Activated CD4-positive, alpha-beta memory T cell treated with anti-CD3 and anti-CD28 coated beads, Interleukin-2, amount 10 ng/mL, durations not matched to agents 7 days and 5 days (primary cell): ENCODE measurements at places on chromosomes 4 and X.

DNA sequence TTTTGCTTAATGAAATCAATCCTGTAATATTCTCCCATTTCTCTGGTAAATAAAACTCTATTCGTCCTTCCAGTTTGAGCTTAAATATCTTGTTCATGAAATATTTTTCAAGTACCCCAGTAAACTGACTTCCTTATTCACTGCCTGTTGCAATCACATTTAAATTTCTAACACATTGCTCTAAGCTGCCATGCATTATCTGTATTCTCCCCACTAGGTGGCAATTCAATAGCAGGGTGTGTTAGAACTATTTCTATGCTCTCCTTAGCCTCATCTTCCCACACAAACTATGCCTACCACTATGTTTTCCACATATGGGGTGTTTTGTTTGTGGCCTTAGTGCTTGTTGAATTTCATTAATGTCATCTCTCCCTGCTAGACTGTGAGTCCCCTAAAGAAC is 377.1 kb upstream of the HS3ST1 start:
- no peak for DNase-seq

DNA sequence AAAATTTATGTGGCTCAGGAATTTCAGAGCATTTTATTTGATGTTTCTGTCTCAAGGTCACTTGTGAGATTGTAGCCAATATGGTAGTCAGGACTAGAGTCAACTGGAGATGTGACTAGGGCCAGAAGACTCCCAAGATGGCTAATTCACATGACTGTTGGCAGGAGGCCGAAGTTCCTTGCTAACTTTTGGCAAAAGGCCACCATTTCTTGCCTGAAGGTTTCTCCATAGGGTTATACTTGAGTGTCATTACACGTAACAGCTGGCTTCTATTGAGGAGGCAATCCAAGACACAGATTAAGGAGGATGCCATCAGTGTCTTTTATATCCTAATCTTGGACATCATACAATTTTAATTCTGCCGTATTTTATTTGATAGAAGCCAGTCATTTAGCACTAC is 162.3 kb upstream of the MAOA start:
- no peak for DNase-seq

DNA sequence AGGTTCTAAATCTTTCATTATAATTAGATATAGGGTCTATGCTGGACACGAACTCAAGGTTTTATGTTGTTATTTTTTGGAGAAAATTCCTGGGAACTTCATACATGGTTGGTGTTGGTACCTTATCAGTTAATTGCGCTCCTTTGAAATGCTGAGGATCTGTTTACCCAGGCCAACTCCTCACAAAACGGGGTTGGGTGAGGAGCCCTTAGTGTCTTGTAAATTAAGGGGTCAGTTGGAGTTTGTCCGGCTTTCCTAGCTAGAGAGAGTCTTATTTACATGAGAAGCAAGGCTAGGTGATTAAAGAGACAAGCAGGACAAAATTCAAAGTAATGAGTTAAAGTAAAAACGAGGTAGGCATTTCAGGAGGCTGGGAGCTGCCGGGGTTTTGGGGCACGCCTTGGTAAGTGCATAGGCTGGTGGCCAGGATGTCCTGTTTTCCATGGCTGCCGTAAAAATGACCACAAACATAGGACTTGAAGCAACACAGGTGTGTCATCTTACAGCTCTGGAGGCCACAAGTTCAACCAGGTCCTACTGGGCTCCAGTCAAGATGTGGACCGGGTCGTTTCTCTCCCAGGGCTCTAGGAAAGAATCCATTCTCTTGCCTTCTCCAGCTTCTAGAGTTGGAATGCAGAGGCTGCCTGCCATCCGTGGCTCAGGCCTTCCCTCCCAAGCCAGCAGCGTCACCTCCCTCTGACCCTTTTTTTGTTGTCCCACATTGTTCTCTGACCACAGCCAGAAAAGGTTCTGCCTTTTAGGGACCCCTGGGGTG is 19.8 kb downstream of the PSAPL1 start:
- DNase-seq: no peak

GRCh38 chr4:31442236-31442635 is 722.1 kb downstream of the PCDH7 start:
- no peak for DNase-seq

DNA sequence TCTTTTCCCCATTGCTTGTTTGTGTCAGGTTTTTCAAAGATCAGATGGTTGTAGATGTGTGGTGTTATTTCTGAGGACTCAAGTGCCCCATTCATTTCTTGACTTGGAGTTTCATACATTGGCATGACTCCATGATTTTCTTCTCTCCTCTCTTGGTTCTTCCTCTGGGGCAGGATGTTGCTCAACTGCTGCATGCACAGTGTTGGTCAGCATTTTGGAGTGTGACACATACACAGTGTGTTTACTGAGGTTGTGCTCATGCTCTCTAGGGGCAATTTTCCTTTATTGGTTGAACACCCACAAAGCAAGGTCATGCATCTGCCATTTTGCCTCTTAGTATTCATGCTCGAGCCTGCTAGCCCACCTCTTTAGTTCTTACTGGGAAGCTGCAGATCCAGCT is 1993.8 kb downstream of the ARAP2 start:
- no peak for DNase-seq

- DNase-seq: no peak
These were observed 241.3 kb downstream of the ARAP2 start for GRCh38 chr4:36003051-36003450.

DNA sequence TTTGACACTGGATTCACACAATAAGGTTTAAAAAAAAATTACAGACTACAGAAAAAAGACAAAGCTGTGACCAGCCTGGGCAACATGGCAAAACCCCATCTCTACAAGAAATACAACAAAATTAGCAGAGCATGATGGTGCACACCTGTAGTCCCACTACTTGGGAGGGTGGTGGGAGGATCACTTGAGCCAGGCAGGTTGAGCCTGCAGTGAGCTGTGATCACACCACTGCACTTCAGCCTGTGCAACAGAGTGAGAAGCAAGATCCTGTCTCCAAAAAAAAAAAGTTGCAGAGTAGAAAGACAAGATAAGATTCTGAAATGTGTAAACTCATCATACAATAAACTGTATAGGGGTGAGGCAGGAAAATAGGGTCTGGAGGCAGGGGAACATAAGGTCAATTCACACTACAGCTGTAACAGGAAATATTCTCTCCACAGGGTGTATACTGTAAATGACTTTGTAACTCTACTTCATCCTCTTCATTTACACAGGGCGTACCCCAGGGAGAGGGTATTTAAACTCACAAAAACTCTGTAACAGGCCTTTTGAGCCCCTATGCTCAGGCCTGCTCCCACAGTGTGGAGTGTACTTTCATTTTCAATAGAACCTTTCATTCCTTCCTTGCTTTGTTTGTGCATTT is 112.6 kb upstream of the MAPK10 start:
- no peak for DNase-seq

- peak; percentile 77 for DNase-seq
These were observed 8.0 kb upstream of the NEUROG2 start for GRCh38 chr4:112523764-112524505.

GRCh38 chr4:160175064-160175643 is 1072.3 kb downstream of the RAPGEF2 start:
- DNase-seq: no peak

DNA sequence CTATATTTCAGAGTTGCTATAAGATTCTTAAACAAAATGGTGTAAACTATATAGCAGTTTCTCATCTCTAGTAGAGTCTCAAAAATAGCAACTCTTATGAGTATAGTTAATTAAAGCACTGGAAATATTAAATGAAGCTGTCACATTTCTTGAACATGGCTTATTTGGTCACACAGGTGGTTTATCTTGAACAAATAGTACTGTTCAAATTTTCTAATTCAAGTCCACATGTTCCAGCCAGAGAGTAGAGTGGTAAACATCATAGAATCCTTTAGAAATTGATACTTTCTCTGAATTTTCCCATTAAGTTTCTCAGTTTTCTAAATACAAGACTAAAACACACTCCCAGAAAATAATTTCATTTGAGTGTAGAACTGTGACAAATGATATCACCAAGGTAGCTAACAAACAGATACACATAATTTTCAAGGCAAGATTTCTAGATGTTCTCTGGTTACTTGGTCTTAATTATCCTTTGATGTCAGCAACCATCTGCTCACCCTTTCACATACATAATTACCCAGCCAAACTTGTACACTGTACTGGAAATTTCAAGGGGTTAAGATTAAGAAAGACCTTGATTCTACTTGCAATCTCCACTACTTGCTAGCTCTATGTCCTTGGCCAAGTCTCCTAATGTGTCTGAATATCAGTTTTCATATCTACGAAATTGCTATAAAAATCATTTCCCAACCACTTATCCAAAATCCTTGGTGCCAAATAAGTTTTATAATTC is 24.3 kb upstream of the PAK3 start:
- no peak for DNase-seq

GRCh38 chr4:68175562-68176155 is 46.0 kb upstream of the TMPRSS11F start:
- DNase-seq: peak; percentile 24

DNA sequence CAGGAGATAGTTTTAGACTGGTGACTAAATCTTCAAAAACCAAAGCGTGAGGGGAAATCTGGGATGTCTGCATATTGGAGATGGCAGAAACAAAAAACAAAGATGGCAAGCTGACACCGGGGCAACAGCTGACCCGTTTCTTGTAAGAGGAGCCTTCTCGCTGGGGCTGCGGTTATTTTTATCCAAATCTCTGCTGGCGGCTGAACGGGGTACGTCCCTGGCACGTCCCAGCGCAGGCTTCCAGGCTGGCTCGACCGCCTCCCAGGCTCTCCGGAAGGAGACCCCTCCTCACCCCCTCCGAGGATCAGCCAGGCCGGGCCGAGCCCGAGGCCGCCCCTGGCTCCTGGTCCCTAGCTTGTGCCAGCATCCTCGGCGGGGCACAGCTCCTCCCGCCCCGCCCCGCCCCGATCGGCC is 403 bp downstream of the SGCB start:
- DNase-seq: peak; percentile 41

GRCh38 chrX:51860679-51861078 is 32.7 kb upstream of the MAGED1 start:
- no peak for DNase-seq

DNA sequence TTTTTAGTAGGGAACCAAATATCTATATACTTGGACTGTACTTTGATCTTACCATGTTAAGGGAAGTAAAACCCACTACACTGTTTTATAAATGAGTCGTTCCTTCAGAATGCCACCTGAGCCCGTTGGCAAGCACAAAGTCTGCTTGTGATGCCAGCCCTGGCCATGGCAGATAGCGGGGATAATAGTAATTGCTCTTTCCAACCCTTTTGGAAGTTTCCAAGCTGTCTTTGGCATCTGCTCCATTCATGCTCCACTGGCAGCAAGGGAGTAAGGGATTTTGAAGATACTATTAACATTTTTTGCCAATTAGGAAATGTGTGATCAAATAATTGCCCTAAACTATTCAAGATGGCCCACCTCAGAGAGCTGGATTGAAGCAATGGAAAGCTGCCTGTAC is 689.2 kb upstream of the SLIT2 start:
- DNase-seq: no peak

GRCh38 chr4:44848466-44848865 is 122.1 kb upstream of the GNPDA2 start:
- no peak for DNase-seq

GRCh38 chrX:121831601-121832000 is 784.2 kb downstream of the GLUD2 start:
- no peak for DNase-seq

- DNase-seq: no peak
These were observed 11.8 kb upstream of the PGK1 start for GRCh38 chrX:78092296-78092695.

- DNase-seq: no peak
These were observed 5.5 kb downstream of the SPRY1 start for GRCh38 chr4:123402121-123402465.

DNA sequence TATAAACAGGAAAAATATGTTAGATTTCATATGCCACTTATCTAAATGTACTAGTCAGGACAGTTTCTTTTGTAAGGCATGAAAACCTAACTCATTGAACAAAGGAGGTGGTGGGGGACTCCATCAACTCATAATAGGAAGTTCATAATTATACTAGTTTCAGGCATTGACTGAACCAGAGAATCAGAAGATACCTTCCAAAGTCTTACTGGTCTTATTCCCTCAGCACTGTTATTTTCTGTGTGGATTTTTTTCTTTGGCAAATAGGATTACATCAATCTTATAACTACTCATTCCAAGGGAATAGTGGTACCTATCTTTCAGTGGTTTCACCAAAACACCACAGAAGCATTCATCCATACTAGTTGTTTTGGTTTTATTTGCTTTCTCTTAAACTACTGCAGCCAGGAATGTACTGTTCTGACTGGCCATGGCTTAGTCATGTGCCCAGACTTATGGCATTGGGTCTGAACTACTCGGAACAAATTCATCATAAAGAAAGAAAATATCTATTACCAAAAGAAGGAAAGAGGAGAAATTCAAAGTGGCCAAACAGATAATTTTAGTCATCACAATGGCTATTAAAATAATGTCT is 273.9 kb downstream of the ARAP2 start:
- no peak for DNase-seq

DNA sequence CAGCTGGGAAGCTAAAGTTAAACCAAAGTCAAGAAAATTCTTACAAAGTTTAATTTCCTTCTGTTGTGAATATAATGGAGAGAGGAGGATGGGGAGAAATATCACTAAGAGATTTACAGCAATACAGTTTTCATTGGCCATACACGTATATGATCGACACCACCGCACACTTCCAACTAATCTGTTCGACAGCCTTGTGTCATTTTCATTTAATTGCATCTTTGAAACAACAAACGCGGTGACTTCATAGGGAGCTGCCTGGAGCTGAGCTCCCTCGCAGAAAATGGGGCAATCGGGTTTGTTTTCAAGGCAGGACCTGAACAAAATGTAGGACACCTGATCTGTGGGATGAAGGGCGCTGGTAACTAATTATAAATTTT is 1.3 kb downstream of the PTPN13 start:
- DNase-seq: no peak

GRCh38 chr4:130029442-130029841 is 933.5 kb downstream of the C4orf33 start:
- DNase-seq: no peak

GRCh38 chrX:79065696-79066095 is 78.8 kb upstream of the GPR174 start:
- DNase-seq: no peak

- DNase-seq: no peak
These were observed at the start of gene MTTP for GRCh38 chr4:99574530-99575324. MTTP (plus strand) TSS chr4:99574824; CDS start chr4:99574910, 86 bp downstream.

DNA sequence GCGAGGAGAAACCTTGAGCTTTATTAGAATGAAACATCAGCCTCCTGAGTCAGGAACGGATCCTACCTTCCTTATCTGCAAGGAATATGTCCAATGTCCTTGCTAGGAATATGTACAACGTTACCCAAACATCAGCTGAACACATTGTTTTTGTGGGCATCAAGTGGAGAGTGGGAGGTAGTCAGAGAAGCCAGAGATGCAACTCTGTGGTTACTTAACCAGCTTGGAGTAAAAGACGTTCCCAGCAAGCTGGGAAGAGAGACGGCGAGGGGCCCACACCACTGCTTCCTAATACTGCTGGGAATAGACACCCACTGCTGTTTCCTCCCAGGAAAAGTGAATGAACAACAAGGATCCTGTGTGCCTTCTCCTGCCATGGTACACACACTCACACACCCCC is 74.4 kb upstream of the PLAC1 start:
- DNase-seq: no peak

- DNase-seq: no peak
These were observed 841 bp downstream of the MTNR1A start for GRCh38 chr4:186554539-186554913.

GRCh38 chr4:133178956-133179355 is 29.9 kb downstream of the PCDH10 start:
- DNase-seq: no peak
